Activated naive CD8-positive, alpha-beta T cell treated with anti-CD3 and anti-CD28 coated beads, Interleukin-2, amount 10 ng/mL, durations not matched to agents 7 days and 5 days (primary cell): ENCODE measurements at places on chromosomes 3 and 15.

DNA sequence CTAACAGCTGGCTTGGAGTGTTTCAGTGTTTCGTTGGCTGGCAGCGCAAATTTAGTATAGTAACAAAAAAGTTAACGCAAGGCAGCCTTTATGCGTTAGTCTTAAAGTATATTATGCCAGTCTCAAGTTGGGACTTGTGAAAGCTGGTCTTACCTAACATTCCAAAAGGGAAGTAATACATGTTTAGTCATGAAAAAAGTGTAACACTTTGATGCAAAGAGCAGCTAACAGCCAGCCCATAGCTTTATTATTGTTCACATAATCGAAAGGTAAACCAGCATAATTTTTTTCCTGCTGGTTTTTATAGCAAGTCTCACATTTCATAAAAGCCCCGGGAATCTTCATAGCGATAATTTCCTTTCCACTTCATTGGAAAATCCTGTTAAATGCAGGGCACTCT lies 2.4 kb upstream of the GPR87 start:
- H3K27ac ChIP-seq = no peak overlapping the region
- H3K4me3 ChIP-seq = no peak overlapping the region
- H3K36me3 ChIP-seq = no peaks in the 10 kb centered on the region
- DNase-seq = no peak
- H3K27me3 ChIP-seq = peaks cover 12% of the 10 kb centered on the region

GRCh38 chr3:128001576-128001975 lies 50.7 kb upstream of the SEC61A1 start:
- no peak overlapping the region for H3K4me3 ChIP-seq
- no peaks in the 10 kb centered on the region for H3K36me3 ChIP-seq
- peaks cover 8% of the 10 kb centered on the region for H3K27me3 ChIP-seq

- H3K4me1 ChIP-seq = no peaks in the 10 kb centered on the region
- no peaks in the 10 kb centered on the region for H3K36me3 ChIP-seq
- H3K4me3 ChIP-seq = no peak overlapping the region
- H3K27me3 ChIP-seq = no peaks in the 10 kb centered on the region
These were observed 110.3 kb downstream of the GBE1 start for GRCh38 chr3:81651139-81651538.

- H3K36me3 ChIP-seq = no peaks in the 10 kb centered on the region
- peaks cover 11% of the 10 kb centered on the region for H3K4me1 ChIP-seq
These were observed 50.0 kb upstream of the GSK3B start for GRCh38 chr3:120144267-120144666.

DNA sequence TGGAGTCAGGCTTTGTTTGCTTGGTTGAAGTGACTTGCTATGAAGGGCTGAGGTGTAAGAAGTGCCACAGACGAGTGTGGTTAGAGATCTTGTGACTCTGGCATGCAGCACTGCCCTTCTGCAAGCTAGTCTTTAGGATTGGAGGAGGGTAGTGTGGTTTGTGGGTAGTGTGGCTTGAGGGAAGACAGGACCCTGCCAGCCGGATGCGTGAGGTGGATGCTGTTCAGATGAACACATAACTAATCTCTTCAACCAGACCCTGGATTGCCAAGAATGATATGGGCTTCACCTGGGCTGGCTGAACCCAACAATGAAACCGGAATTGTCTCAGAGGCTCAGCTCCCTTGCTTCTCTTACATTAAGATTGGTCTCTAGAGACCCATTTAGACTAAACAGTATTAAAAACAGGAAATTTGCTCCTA lies 32.7 kb downstream of the STARD9 start:
- peak overlapping the region; percentile 74 for H3K4me3 ChIP-seq
- H3K4me1 ChIP-seq = peaks cover 48% of the 10 kb centered on the region
- peaks cover 10% of the 10 kb centered on the region for H3K36me3 ChIP-seq
- no peaks in the 10 kb centered on the region for H3K27me3 ChIP-seq
- peak; percentile 69 for DNase-seq

GRCh38 chr3:24237971-24238706 lies 256.5 kb downstream of the THRB start:
- DNase-seq = no peak
- no peak overlapping the region for H3K4me3 ChIP-seq
- H3K27me3 ChIP-seq = peaks cover 8% of the 10 kb centered on the region
- no peak overlapping the region for H3K27ac ChIP-seq
- H3K4me1 ChIP-seq = peaks cover 3% of the 10 kb centered on the region

DNA sequence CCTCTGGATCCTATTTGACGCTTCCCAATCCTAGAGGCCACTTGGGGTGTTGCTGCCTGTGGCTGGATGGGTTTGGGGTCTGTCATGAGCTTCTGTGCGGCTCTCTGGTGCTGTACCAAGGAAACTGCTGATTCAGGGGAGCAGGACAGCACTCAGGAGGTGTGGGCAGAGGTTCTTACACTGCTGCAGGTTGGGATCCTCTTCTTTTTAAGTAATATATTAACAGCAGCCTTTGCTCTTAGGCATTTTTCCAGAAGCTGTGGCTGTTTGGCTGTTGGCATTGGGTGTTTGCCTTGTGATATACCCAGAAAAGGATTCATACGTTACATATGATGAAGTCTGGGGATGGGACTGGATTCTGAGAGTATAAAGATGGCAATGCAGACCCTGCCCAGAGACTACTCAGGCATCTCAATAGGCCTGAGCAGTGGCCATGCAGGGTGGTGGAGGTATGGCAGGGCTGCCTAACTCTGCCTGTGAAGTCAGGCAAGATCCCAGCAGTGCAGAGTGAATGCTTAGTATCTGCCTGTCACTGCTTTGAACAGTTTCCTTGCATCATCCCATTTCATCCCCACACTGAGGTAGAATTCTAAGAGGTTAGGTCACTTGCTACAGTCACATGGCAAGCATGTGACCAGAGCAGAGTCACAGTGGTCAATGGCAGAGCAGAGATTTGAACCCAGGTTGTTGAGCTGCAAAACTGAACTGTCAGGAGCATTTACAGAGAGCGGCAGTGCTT lies 3.9 kb downstream of the ABHD6 start:
- no peaks in the 10 kb centered on the region for H3K36me3 ChIP-seq
- DNase-seq = no peak
- no peak overlapping the region for H3K27ac ChIP-seq
- H3K4me3 ChIP-seq = no peak overlapping the region
- peaks cover 3% of the 10 kb centered on the region for H3K27me3 ChIP-seq

GRCh38 chr3:37956723-37957538 lies 33.7 kb upstream of the VILL start:
- H3K36me3 ChIP-seq = no peaks in the 10 kb centered on the region
- no peak for DNase-seq
- peak overlapping the region; percentile 62 for H3K4me3 ChIP-seq
- no peaks in the 10 kb centered on the region for H3K27me3 ChIP-seq
- peaks cover 20% of the 10 kb centered on the region for H3K4me1 ChIP-seq

- no peaks in the 10 kb centered on the region for H3K27me3 ChIP-seq
- peaks cover 16% of the 10 kb centered on the region for H3K36me3 ChIP-seq
- H3K4me3 ChIP-seq = no peak overlapping the region
- DNase-seq = no peak
These were observed 528.1 kb downstream of the FOXP1 start for GRCh38 chr3:71055257-71056001.

DNA sequence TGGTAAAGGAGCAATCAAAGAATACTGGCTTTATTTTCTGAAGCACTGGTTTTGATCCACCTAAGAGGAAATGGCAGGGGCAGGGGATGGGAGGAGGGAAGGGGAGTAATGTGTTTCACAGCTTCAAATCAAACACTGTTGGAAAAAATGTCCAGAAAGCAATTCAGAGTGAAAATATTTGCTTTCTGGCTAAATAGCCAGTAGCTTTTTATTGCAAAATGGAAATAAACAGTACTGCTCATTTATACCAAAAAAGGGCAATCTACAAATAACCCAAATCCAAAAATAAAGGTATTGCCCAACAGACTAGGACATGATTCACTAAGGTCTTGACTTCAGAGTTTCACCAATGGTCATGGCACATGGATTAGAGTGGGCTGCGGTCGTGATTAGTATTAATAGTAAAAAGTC lies 279.3 kb upstream of the THBS1 start:
- no peaks in the 10 kb centered on the region for H3K4me1 ChIP-seq
- no peak overlapping the region for H3K4me3 ChIP-seq
- H3K27ac ChIP-seq = no peak overlapping the region
- DNase-seq = no peak
- peaks cover 24% of the 10 kb centered on the region for H3K27me3 ChIP-seq

DNA sequence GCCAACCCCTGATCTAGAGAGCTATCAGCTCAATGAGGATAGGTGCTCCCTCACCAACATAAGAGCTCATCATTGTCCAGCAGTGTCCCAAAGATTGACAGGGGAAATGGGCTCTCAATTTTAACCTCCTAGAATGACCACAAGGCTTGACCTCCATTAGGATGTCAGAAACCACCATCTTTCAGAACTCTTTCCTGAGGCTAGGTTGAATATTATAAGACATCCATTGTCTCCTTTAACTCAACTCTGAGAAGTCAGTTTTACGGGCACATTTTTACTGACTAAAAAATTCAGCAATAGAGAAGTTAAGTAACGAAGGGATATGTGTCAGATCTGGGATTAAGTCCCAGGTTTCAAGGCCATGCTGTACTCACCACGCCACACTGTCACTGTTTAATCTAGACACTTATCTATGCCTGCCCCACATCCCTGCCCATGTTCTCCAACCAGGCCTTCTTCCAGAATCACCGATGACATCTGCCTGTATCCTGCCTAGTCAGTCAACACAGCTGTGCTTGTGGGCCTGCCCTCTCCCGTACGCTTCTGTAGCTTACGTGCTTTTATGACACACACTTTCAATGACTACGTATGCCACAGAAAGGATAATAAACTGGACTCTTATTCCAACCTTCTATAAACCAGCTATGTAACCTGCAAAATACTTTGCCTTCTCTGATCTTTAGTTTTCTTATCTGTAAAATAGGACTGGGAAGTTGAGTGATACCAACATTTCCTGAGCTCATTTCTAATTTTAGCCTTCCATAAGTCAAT lies 17.1 kb upstream of the MUC13 start:
- peaks cover 30% of the 10 kb centered on the region for H3K27me3 ChIP-seq
- no peaks in the 10 kb centered on the region for H3K4me1 ChIP-seq
- no peaks in the 10 kb centered on the region for H3K36me3 ChIP-seq

DNA sequence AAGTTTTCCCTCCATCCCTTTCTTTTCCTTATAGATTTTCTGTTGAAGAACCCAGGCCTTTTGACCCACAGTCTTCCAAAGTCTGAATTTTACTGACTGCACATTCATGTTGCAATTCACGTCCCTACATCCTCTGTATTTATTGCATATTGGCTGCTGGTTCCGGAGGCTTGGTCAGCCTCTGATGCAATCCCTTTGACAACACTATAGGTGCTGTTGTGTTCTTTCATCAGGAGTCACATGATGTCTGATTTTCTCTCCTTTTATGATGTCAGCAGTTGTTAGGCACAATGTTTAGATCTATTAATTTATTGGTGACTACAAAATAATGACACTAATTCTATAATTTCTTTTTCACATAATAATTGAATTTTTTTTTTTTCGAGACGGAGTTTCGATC lies 8.7 kb downstream of the CYP1A1 start:
- H3K27ac ChIP-seq = no peak overlapping the region
- no peaks in the 10 kb centered on the region for H3K36me3 ChIP-seq
- H3K4me3 ChIP-seq = no peak overlapping the region
- no peaks in the 10 kb centered on the region for H3K4me1 ChIP-seq
- H3K27me3 ChIP-seq = no peaks in the 10 kb centered on the region

DNA sequence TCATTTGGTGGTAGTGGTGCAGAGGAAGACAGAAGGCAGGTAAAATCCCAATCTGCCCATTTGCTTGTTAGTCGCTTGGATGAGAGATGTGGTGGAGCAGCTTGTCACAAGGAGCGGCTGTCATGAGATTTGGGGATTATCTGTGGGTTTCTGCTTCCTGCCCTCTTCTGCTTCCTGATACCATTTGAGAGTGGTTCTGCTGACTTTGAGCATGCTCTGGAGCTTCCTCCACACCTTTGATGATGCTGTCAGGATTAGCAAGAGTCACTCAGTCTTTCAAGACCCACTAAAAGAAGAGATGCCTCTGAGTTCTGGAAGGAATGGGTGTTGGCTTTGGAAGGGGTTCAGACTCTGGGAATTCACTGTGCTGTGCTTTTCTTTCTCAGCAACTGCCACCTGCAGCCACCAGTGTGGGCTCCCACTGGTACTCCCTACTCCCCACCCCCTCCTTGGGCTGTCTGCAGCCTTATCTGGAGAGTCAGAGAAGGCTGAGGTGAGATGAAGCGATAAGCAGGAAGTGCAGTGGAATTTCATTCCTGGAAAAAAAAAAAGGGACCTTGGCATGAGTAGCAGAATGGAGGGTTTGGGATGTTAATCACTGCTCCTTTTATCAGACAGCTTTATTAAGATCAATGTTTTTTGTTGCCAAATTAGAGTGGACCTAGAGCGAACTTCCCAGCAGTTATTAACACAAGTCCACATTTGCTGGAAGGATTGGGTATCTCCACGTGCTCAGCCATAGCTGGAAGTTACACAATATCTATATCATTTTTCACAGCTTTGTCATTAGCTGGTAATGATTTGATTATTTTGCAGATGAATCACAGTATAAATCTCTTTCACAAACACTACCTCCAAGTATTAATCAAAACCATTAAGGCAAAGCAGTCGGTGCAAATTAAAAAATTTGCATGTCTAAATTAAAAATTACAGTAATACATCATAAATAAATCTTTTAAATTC lies 233.0 kb upstream of the SATB1 start:
- peak overlapping the region; percentile 39 for H3K4me3 ChIP-seq
- peak overlapping the region; percentile 58 for H3K27ac ChIP-seq
- DNase-seq = peak; percentile 34
- H3K27me3 ChIP-seq = no peaks in the 10 kb centered on the region
- H3K36me3 ChIP-seq = peaks cover 21% of the 10 kb centered on the region

GRCh38 chr3:51716805-51717204 lies 9.9 kb downstream of the GRM2 start:
- DNase-seq = no peak
- H3K4me1 ChIP-seq = peaks cover 24% of the 10 kb centered on the region
- H3K27ac ChIP-seq = no peak overlapping the region
- no peaks in the 10 kb centered on the region for H3K27me3 ChIP-seq
- no peaks in the 10 kb centered on the region for H3K36me3 ChIP-seq
- H3K4me3 ChIP-seq = no peak overlapping the region

DNA sequence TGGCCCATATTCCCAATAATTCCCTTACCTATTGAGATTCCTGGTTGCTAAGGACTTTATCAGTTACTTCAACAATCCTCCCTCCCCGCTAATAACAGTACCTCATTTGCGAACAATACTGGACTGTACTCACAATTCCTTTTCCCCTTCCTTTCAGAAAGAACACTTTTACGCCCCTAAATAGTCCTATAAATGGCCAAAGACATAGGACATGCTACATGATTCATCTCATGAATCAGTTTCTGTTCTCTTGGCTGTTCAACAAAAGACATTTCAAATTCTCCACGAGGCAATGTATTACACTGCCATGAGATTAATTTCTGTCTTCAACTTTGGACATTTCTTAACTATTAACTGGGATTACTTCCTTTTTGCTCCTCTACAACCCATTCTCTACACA lies 264.4 kb downstream of the TIGIT start:
- H3K27me3 ChIP-seq = no peaks in the 10 kb centered on the region
- peaks cover 3% of the 10 kb centered on the region for H3K4me1 ChIP-seq
- H3K36me3 ChIP-seq = no peaks in the 10 kb centered on the region
- no peak overlapping the region for H3K27ac ChIP-seq
